Iris pigment epithelial cell (primary cell): ENCODE measurements at places on chromosomes 2 and 18.
A peak's percentile ranks its signal among the peaks of the same experiment; 100 is the strongest.

DNA sequence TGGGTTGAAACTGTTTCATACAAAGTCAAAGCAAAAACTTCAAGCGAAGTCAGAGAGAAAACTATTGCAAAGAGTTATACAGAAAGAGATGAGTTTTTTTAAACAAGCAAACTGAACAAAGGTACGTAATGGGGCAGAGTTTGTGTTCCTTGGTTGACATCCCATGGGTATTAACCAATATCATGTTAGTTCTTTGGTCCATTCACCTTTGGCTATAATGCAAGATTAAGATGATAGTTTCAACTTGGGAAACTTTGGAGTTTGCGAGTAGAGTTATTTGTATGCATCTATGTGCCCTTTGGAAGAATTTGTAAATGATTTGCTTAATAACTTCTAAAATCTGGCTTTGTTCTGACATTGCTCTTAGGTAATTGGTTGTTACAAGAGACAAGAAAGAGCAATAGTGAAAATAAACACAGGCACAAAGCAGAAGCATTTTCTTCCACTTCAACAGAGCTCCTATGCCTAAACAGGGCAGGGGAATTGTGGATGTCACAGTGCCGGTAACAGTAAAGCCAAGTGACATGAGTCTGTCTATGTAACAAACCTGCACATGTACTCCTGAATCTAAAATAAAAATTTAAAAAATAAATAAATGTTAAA, 936.1 kb downstream of the SUCLG1 start:
- DNase-seq: no peak

DNA sequence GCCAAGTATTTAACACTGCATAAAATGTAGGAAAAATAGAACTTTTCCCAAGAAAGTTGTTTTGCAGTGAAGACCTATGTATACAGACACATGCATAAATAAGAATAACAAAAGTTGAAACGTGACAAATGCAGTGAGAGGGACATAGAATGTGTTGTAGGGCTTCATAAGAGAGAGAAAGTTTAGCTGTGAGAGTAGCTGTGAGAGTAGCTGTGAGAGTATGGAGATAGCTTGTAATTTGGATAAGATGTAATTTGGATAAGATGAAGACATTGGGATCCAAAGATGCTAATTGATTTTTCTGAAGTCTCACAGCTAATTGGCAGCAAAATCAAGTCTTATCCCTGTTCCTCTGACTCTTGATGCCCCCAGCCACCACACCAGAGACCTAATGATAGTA, 170.9 kb downstream of the LRP1B start:
- DNase-seq: no peak

DNA sequence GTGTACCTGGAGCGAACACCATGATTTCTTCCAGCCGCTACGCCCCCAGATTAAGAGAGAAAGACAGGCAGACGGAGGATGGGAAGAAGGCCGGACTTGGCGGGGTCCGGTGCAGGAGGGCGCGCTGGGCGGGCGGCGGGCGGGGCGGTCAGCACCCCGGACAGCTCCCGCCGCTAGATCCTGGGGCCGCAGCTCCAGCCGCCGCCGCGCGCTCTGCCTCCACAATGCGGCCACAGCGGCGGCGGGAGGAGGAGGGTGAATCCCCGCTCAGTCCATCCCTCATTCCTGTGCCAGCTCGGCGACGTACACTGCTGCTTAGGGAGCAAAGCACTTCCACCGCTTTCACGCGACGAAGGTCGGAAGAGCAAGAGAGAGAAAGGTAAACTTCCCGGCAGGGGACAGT, at the start of gene AKAIN1:
Gene AKAIN1, minus strand, starts transcription at position 226 of the 403 bp plus-strand sequence. Its CDS starts 204 bp downstream, at position 22.
- peak; percentile 40 for DNase-seq

DNA sequence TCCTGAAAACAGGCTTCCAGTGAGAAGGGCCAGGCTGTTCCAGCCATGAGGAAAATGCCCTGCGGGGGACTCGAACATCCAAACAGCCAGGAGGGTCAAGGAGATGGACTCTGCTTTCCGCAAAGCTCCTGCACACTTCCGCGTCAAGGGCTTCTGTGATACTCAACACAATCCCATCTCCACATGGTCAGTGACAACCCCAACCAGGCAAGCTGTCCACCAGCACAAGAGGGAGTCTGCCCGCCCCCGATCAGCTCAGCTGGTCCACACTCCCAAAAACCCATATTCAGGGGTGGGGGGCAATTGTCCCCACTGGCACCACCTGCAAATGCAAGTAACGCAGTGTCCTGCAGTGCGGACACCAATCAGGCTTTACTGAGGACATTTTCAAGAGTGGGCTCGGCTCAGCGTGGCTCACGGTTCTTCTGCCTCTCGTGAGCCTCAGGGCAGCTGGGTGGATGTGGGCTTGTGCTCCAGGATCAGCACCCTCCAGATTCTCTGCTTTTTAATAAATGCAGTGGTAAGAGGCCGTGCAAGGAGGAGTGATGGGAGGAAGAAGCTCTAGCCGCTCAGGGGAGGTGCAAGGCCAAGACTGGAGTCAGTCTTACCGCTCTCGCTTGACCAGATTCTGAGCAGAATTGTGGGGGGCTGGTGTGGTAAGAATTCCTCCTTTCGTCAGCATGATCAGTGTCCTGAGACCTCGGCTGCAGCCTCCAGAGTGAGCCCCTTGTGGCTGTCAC, 19.5 kb upstream of the CIDEA start:
- no peak for DNase-seq

DNA sequence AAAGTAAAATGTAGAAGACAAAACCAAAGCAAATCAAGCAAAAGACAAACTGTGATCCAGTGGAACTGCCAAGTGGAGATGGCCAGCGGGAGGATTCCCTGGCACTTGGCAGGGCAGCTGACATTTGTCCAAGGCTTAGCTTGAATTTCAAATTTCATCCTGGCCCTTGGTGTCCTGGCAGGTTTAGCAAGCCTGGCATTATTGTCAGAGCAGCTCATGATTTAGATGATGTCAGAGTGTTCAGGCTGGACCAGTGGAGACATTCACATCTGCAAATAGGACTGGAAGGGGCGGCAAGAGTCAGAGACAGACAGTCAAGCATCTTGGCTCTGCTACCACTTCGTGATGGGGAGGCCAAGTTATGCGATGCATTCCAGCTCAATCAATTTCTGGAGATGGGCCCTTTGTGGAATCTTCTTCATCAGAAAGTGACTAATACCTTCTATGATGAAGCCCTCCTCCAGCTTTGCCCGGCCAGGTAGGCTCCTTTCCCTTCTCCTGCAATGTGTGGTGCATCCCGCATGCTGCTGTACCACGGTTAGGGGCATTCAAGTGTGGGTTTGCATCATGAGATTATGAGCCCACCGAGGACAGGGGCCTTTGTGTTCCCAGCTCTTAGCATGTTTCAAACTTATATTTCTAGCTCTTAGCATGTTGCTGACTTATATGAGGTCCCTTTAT, 199.7 kb downstream of the ANKRD30B start:
- no peak for DNase-seq

GRCh38 chr18:44741085-44741484, 60.4 kb downstream of the SETBP1 start:
- no peak for DNase-seq

DNA sequence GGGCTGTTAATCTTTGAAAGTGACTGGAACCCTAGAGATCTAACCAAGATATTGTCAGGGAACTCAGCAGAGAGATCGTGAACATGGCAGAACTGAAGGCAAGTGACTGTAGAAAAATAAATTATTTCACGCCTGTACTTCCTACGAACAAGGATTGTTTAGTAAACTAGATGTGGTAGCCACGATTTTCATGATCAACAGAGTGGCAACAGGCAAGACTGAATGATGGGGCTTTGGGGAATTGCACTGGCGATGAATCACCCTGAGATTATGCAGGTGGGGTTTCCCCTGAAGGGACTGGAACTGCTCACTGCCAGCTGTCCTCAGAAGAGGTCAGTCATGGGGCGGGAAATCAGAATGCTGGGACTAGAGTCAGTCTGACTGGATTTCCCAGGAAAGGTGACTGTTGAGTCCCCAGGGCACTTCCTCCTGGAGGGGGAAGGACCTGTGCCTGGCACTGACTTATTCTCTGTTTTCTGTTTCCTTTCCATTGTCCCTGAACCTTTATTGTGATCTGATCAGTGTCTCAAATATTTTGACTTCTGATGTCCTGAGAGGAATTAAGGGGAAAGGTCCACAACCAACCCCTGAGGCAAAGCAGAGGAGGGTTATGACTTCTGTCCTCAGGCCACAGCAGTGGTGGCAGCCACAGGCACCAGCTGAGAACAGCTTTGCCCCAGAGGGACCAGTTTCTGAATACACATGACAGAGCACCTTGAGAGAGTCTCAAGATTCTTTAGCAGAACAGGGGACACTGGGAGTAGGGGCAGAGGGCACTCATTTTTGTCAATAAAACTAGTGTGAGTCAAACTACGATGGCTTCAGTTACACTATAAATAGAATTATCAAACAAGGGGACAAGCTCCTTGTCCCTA, 70.0 kb downstream of the NAB1 start:
- DNase-seq: peak; percentile 84

GRCh38 chr2:149050188-149050587, 11.7 kb downstream of the LYPD6B start:
- peak; percentile 68 for DNase-seq

DNA sequence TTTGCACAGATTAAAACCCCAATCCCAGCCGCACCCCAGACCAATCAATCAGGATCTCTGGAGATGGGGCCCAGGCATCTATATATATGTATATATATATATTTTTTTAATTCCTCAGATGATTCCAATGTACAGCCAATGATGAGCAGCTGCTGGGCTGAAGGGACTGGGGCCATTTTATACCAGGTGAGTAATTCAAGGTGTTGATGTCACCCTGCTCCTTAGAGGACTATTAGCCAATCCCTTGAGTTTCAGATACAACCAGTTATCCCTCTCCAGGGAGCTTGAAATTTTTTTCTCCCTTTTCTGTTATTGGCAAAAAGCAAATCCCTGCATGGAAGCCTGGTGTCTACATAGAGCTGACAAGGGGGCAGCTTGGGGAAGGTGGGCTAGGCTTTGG, 59.8 kb downstream of the MCFD2 start:
- DNase-seq: no peak

DNA sequence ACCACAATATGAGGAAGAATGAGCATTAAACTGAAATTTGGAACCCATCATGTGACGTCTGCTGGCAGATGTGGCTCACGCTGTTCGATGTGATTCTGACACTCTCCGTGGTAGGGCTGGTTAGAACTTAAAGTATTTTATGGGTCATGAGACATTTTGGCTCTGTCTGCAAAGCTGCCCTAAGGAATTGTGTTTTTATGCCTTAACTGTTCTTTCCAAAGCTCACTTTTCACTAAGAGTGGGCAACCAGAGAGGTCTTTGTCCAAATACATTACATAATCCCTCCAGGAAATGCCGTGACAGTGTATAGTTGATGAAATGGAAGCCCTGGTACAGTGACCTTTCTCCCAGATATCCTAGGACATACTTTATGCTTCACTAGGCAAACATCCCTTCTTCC, 119.1 kb downstream of the AQP4 start:
- peak; percentile 11 for DNase-seq

DNA sequence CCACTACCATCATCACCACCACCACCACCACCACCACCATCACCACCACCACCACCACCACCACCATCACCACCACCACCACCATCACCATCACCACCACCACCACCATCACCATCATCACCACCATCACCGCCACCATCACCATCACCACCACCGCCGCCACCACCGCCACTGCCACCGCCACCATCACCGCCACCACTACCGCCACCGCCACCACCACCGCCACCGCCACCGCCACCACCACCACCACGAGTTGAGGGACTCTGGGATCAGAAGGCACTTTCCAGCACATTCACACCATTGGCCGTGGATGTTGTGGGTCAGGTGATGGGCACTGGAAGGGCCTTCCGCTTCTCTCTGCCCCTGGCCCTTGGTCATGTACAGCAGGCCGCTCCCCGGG, 48.8 kb downstream of the ODC1 start:
- DNase-seq: no peak

DNA sequence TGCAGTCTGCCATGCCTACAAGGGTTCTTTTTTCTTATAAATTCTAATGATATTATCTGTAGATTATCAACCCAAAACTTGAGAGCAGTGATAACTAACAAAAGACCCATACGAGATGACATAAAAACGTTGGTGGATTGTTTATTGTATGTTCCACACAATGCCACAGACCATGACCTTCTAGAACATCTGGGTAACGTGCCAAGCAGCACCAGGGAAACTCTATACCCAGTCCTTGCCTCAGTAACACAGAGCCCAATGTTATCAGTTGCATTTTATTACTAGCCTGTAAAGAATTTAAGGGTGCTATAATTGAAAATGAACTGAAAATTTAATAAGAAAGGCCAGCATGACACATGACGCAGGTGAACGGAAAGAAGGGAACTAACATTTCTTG, 99.1 kb upstream of the UGP2 start:
- no peak for DNase-seq

DNA sequence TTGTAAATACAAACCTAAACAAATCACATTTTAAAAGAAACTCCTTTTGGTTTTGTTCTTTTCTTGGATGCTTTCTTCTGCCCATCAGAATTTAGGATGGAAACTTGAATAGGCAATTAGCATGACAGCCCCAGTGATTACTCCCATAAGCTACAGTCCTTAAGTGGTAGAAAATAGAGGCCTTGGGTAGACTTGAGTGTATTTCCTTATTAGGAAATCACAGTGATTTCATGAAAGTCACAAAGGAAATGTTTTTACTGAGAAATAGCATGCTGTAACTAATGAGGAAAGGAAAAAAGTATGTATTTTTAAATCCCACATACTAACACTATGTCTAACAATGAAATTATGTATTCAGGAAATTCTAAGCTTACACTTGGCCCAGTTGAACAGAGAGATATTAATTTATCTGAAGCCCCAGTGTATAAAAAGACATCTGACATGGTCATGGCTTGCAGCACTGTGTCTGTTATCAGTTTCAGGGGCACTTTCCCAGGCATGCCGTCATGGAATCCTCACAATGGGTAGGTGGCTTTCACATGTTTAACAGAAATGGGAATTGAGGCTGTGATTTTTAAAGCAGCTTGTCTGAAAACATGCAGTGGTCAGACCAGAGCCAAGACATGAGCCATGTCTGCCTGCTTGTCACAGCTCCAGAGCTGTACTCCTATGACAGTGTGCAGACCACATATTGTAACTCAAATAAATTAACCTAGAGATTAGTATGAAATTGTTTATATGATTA, 79.7 kb upstream of the TRIB2 start:
- peak; percentile 18 for DNase-seq

DNA sequence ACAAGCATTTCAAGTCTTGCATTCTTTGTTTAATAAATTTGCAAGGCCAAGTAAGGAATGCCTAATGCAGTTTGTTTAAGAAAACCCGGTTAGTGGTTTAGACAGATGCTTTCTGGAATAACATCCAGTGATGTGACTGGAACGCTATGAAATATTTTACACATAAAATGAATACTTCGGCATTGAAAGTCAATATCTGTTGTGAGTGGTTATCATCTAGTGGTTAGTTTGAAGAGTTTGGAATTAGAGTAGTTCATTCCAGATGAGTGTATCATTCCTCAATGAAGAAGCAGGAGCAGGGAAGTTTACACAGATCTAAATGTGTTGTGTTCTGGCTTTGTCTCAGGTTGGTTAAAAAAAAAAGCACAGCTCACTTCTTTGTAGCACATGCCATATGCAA, 608.0 kb upstream of the PIK3C3 start:
- peak; percentile 87 for DNase-seq

DNA sequence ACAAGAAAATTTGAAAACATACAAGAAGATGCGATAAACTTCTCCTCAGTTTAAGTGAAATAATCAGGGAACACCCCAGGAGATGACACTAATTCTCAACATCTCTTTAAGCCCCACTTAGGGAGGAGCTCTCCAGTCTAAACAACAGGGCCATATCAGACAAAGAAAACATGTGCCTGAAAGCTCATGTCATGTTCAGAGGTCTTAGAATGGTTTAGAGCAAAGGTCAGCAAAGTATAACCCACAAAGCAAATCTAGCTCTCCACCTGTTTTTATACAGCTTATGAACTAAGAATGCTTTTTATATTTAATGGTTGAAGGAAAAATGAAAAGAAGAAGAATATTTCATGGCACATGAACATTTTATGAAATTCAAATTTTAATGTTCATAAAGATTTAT, 155.6 kb upstream of the NOL4 start:
- no peak for DNase-seq
